ENCODE measurements at places on chromosomes 2 and 18.
A peak's percentile ranks its signal among the peaks of the same experiment; 100 is the strongest.

- DNase-seq: no peak
These were observed 52.4 kb downstream of the PMS1 start for GRCh38 chr2:189836644-189837043.

DNA sequence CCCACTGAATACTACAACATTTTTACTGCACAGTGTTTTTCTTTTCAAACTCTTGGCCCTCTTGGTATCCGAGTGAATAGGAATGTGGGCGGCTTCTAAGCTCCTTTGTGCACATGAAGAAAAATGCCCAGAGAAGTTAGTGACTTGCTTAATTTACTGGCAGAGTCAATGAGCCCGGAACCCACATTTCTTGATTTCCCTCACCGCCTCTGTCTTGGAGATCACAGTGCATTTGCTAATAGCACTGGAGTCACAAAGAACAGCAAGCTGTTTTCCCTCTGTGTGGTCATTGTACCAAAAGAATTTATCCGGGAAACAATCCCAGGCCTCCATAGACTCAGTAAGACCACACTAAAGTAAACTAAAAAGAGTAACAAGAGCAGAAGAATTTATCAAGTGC, 18.9 kb downstream of the STON1 start:
- DNase-seq: no peak

DNA sequence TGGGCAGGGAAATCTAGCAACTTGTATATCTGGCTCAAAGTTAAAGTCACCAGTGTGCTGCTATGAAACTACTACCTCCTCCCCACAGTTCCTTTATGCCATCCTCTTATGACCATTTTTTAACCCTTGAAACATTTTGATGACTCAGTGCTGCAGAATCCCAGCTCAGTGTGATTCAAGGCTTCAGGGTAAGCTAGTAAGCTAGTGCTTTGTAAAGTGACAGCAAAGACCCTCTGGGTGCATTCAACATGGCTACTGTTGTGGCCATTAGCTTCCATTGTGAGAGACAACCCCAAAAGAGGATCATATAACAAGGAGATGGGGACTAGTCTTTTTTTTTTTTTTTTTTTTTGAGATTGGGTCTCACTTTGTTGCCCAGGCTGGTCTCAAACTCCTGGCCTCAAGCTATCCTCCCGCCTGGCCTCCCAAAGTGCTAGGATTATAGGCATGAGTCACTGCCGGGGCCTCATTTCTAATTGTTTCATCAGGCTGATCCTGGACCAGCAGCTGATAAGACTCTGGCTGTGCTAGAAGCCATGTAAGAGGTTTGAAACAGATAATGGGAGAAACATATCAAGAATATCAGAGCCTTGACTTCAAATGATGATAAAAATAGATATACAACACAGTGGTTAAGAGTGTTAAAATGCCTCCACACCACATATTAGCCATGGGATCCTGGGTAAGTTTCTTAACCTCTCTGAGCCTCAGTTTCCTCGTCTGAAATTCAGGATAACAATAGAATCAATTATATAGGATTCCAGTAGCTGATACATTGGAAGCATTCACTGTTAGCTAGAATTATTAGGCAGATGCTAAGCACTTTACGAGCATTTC, 65.7 kb upstream of the RTN4 start:
- DNase-seq: no peak

GRCh38 chr2:49105506-49105905, 48.8 kb downstream of the FSHR start:
- DNase-seq: no peak

DNA sequence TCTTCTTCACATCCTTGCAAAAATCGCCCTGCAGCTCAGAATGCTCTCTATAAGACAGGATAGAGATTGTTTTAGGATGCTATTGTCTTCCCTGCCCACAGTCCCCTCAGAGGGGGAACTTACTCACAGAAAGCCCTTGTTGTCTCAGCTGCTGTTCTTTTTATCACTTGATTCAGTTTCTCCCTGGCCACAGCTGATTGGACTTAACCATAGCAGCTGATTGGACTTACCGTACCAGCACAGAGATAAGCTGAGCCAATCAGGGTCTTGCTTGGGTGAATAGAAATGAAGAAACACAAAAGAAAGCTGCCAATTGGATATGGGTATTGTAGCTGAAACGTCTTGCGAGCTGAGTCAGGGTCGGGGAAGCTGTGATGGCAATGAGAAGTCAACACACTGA, 194.2 kb upstream of the MEX3C start:
- no peak for DNase-seq

- DNase-seq: no peak
These were observed 46.6 kb downstream of the KCMF1 start for GRCh38 chr2:85017411-85018048.

DNA sequence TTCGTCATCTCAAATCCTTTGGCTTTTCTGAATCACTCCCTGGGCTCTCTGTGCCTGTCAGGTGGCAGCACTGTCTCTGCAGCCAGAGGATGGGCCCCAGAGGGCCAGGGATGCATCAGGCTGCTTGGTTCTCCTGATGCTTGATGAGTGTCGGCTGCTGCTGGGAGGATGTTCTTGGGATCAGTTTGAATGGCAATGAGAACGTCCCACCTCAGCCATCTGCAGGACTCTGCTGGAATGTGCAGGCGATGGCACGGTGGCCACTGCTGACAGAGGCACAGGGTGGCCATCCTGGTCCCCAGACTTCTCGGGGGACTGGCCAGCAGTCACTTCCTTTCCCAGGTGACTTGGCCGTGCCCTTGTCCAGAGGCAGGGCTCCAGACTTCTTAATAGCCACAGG, 146.0 kb downstream of the FAM210A start:
- peak; percentile 48 for DNase-seq

- DNase-seq: no peak
These were observed 5.0 kb downstream of the NDUFS1 start for GRCh38 chr2:206154197-206154596.

- DNase-seq: no peak
These were observed 20.5 kb downstream of the GAREM1 start for GRCh38 chr18:32450026-32450691.

GRCh38 chr2:25692143-25692542, 18.8 kb upstream of the DTNB start:
- DNase-seq: no peak
